Breast epithelium (tissue), 4 donors: ENCODE measurements at places on chromosomes 2 and 18. TPM values are rescaled to one million over a fixed set of nuclear protein-coding genes. Genes with fewer than 3 reads are reported as not detected.

DNA sequence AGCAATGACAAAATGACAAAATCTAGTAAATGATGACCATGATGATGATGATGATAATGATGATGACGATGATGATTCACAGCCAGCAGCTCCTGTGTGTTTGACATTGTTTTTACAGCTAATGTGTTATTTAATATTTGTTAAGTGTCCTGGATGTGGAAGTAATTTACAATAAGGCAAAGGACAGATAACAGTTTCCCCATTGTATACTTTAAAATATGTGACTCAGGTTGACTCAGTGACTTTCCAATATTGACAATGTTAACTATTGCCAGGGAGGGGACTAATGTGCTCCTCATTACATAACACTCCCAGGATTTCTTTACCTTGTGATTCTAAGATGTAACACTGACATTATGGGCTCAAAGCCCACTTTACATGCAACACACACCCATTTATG, 602.2 kb downstream of the FBXO15 start:
- no peaks in the 10 kb centered on the region for H3K36me3 ChIP-seq
- no peak overlapping the region for H3K27ac ChIP-seq
- no peak for DNase-seq
- H3K4me3 ChIP-seq: no peak overlapping the region

DNA sequence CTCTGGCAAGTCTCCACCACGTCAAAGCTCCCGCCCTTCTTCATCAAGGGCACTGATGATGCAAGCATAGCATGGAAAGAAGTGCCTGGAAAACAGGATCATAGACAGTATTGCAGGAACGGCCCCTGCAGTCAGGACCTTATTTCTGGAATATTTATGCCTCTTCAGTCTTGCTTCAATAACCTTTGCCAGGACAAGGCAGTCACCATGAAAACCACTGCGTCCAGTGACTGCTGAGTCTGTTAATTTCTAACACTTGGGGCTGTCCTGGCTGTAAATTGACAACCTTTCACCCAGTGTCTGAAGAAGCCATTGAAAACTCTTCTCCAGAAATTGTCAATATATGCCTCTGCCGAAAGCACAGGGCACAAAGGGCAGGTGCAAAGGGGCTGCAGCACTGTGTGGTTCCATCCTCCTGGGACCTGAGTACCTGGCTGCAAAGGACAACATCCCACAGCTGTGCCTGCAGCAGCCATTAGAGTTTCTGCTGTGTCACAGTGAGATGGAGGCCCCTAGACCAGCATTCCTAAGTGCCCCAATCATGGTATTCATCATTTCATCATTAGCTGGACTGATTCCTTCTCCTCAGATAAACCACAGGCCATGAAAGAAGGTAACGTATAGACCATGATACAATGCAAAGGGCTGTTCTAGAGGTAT, 819.6 kb downstream of the RNF144A start:
- no peak for DNase-seq
- no peak overlapping the region for H3K4me3 ChIP-seq
- no peak overlapping the region for H3K27ac ChIP-seq
- no peaks in the 10 kb centered on the region for H3K36me3 ChIP-seq
- no peaks in the 10 kb centered on the region for H3K4me1 ChIP-seq
- no peaks in the 10 kb centered on the region for H3K27me3 ChIP-seq

SLC25A12 gene
- total RNA-seq: 15.5 TPM

HOXD10 gene
- not detected for total RNA-seq

FAM117B gene
- total RNA-seq: 9.4 TPM

POTEJ gene
- not detected for total RNA-seq
